ENCODE measurements at places on chromosomes 7 and 10. TPM values are rescaled to one million over a fixed set of nuclear protein-coding genes. Genes with fewer than 3 reads are reported as not detected.

The ZPBP gene
- total RNA-seq: not detected

The TAS2R5 gene
- not detected for total RNA-seq

The PTER gene
- total RNA-seq: 10.0 TPM

The CYP2C19 gene
- not detected for total RNA-seq

The WEE2 gene
- not detected for total RNA-seq

The INTS15 gene
- total RNA-seq: 28.3 TPM
